ENCODE measurements at places on chromosomes 11 and 22.
A peak's percentile ranks its signal among the peaks of the same experiment; 100 is the strongest.

GRCh38 chr11:18236664-18237356, at the start of gene SAA4:
SAA4 (minus strand) TSS chr11:18236802; CDS start chr11:18235926, 876 bp downstream.
- DNase-seq = no peak

DNA sequence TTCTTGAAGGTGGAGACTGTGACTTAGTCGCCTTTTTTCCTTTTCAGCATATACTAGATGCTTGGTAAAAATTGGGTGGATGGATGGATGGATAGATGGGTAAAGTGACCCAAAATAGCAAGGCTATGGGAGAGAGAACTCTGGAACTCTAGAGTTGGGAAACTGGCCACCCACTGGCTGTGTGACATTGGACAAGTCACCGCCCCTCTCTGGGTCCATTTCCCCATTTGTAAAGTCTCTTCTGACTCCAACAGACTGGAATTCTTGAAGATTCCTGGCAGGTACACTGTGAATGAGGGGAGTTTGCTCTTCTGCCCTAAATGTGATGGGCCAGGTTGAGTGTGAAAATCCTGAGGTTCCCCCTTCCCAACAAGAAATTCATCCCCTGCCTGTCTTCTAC, 8.0 kb downstream of the TKFC start:
- DNase-seq = peak; percentile 53

- DNase-seq = no peak
Observed at GRCh38 chr11:43984519-43985385, 42.3 kb downstream of the C11orf96 start.

DNA sequence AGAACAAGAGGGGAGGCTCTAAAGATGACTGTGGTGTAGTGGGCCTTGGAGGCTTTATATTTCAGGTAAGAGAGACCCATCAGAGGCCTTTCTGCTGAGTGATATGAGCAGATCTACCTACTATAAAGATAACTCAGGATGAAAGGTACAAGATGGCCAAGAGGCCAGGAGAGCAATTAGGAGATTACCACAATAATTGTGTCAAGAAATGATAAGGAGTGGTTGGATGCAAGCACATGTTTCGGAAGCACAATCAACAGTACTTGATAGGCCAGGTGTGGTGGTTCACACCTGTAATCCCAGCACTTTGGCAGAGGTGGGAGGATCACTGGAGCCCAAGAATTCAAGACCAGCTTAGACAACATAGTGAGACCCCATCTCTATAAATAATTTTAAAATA, 43.8 kb downstream of the SIK3 start:
- DNase-seq = no peak

GRCh38 chr22:44677353-44677840, 24.6 kb upstream of the PRR5 start:
- DNase-seq = no peak

- DNase-seq = peak; percentile 42
Observed at GRCh38 chr22:25448435-25449051, 115.9 kb upstream of the GRK3 start.
